ENCODE measurements at places on chromosomes 6 and 20.
A peak's percentile ranks its signal among the peaks of the same experiment; 100 is the strongest.

- no peak for DNase-seq
Observed at GRCh38 chr20:35888657-35889056, 65.6 kb downstream of the SCAND1 start.

DNA sequence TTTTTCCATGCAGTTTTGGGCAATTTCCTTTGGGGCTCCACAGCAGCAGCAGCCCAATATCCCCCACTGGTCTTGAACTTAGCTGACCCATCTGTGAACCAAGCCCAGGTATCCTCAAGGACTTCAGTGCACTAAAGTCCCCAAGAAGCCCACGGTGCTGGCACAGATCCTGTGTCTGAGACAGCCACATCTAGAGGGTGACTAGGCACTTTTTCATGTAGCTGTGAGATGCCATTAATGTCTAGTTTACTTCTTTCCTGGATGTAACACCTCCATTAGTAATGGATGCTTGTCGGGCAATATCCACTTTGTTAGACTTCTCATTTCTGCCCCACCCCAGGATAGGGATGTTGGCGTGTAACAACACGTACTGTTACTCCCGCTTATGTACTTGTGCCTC, 176.2 kb upstream of the PROKR2 start:
- no peak for DNase-seq

- peak; percentile 75 for DNase-seq
Observed at GRCh38 chr6:26554697-26555504, 16.7 kb downstream of the HMGN4 start.

DNA sequence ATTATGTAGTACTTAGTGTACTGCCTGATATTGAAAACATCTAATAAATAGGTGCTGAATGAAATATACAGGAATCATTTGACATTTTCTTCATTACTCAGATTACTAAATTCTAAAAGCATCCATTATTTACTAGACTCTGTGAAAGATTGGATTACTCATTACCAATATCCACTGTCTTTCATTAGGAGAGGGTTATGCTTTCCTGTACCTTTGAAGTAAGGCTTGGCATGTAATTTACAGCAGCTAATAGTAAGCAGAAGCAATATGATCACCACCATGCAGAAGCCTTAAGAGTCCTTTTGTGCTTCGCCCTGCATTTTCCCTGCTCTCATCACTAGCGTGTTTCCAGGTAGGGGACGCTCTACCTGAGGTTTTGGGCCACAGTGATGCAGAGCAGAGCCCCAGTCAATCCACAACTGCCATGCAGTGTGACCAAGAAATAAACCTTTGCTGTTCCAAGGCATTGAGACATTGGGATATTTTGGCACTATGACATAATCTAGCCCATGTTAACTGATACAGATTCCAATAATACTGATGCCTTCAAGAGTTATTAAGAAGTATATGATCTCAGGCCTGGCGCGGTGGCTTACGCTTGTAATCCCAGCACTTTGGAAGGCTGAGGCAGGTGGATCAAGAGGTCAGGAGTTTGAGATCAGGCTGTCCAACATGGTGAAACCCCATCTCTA, 502.8 kb upstream of the MARCKS start:
- no peak for DNase-seq

GRCh38 chr6:13924949-13925881, at the start of gene RNF182:
TSS of gene RNF182 (plus strand) at chr6:13924952. CDS start at chr6:13977120, 52,168 bp downstream.
- no peak for DNase-seq

- DNase-seq: no peak
Observed at GRCh38 chr6:19434065-19434464, 403.1 kb upstream of the ID4 start.

- peak; percentile 75 for DNase-seq
Observed at GRCh38 chr20:11432407-11432806, 485.3 kb upstream of the BTBD3 start.

DNA sequence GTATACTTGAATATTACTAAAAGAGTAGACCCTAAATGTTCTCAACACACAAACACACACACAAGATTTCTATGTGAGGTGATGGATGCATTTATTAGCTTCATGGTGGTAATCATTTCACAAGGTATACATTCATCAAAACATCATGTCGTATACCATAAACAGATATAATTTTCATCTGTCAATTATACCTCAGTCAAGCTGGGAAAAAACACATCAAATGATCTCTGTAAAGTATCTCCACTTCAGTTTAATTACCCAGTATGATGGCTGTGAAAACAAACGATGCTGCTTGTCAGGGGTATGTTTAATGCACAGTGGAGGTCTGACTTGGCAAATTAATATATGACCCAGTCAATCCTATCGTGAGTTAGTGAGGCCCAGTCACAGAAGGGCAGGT, 157.2 kb downstream of the MTFR2 start:
- no peak for DNase-seq

DNA sequence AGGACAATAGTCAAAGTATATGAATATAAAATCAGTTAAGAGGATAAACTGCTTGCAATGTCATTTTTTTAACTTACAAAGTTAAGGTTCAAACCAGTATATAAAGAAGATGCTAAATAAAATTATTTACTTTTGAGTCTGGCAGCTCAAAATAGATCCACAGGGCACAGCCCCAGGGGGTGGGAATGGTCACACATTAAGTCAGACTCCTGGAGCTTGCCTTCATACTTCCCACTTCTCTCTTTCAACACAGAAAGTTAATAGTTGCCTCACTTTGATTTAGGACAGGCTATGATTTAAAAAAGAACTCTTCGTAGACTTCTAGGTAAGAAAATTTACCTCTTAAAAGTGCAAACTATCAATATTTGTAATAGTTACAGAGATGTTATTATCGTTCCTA, 158.3 kb upstream of the RUNX2 start:
- DNase-seq: no peak

DNA sequence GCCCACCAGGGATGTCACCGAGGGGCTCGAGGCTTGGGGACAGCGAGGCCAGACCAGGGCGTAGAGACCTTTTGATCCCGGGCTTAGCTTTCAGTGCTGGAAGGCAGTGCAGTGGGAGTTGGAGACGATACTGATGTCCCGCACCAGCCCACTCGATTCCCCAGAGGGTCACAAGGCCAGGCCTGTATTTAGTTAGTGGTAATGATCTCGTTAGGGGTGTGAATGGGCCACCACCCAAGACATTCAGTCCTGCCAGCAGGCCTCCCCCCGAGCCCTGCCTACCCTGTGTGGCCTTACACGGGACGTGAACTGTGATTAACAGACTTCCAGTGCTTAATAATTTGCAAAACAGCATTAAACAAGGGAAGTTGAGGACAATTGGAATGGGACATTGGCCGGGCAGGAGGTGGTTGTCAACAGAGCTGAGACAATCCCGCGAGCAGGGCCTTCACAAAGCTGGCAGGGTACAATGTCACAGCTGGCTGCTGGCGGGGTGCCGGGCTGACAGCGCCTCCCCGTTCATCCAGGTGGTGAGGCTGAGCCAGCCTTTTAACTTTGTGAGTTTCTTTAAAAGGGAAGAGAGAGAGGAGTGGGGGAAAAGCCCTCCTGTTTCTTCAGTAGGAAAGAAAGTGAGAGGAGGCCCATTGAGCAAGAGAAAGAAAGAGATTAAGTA, 175.3 kb upstream of the RALGAPA2 start:
- no peak for DNase-seq

DNA sequence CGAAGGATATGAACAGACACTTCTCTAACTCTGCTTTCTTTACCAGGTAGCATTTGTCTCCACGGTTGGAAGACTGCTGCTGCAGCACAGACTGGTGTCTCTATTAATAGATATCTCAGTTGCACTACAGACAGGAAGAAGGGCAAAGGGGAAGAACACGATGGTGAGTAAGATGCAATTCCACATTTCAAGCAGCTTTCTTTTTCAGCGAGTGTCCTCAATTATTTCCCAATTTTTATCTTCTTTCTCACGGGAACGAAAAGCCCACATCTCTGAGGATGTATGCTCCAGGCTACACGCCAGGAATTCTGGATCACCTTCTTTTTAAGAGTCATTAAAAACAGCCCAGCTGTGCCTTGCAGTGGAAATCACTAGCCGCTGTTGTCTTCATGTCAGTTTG, 311.6 kb upstream of the ECI2 start:
- peak; percentile 80 for DNase-seq

DNA sequence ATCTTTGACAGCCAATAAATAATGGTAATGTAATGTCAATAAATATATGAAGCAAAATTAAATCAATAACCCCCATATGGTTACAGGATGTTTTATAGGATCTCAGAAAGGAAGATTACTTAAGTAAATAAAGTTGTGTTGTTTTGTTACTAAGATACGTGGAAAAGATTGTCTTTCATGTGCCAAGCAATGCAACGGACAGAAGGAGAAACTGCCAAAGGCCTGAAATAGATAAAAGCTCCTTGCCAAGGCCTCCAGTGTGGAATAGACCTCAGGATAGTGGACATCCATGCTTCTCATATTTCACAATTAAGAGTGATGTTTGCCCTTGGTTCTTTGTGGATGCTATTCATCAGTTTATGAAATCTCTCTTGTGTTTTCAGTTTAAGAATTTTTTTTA, 16.4 kb upstream of the FNDC1 start:
- no peak for DNase-seq

DNA sequence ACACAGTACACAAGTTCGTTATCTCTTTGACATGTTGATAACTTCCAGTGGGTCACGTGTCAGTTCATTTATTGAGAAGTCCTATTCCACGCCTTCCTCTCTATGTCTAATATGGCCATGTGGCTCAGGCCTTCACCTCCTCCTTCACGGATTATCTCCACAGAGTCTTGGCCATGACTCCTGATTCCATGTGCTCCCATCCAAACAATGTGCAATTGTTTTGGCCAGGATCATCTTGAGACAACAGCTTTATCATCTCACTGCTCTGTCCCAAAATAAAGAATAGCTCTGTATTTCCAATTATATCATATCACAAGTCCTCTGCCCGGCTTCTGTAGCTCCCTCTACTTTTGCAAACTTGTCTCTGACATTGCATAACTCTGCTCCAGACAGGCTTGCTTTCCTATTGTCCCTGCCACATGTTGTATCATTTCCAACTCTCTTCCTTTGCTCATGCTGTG, 11.1 kb upstream of the TXNDC5 start:
- no peak for DNase-seq

DNA sequence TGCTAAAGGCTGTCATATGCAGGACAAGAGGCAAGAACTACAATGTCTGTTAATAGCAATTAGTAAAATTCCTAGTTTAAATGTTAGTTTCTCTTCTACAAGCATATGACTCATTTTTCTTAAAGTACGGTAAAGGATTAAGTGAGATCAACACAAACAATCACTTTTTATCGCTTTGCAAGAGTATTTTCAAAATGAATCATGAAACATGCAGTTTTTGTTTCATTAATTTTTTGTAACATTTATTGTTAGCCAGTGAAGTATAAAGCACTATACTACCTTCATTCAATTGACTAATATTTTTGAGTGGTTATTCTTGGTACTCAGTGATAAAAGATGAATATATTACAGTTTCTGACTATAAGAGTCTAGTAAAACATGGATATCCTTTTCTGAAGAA, 138.6 kb downstream of the AHI1 start:
- peak; percentile 67 for DNase-seq

GRCh38 chr6:153210083-153210482, 79.0 kb upstream of the RGS17 start:
- DNase-seq: peak; percentile 40

GRCh38 chr6:6997263-6998193, 110.2 kb upstream of the RREB1 start:
- no peak for DNase-seq

DNA sequence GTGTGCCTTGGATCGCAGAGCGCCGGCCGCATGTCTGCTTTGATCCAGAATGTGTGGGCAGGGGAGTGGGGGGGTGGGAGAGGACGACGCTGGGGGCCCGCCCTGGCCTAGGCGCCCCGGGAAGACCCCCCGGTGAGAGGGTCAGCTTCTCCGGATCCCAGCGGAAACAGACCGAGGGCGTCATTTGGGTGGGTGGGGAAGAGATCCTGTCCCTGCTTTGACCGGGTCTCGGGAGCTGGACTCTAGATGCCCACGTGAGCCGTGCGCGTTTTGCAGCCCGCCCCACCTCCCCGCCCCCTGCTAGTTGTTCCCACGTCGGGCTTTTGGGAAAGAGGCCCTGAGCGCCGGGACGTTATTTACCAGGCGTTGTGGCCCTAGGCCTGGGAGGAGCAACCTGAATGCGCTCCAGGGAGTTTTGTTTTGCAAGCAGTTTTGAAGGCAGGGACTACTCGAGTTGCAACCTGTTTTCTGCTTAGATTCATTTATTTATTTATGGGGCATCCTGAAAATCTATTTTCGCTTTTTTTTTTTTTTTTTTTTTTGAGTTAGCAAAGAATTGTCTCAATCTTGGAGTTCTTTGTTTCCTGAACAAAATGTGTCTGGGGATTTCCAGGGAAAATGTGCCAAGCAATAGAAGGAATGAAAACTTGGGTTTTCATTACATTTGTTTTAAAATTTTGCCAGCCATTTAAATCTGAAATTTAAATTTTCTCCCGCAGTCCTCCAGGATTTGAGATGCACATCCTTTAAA, 1.6 kb downstream of the DSP start:
- peak; percentile 86 for DNase-seq

GRCh38 chr6:4682431-4683097, 93.6 kb upstream of the CDYL start:
- DNase-seq: no peak

DNA sequence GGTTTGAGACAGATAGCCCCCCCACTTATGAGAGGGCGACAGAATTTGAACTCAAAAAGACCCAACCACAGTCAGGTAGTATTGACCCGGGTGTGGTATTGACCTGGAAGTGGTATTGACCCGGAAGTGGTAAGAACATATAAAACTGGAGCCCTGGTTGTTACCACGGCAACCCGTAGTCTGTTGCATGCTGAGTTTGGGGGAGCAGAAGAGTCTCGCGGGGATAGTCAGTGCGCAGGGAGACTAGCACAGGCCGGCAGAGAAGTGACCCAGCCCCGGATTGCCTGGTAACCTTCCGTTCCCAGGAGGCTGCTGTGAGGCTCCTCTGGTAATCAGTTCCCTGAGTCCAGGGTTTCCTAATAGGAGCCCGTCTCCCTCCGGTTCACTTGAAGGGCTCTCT, 96.2 kb downstream of the SNX5 start:
- DNase-seq: no peak

GRCh38 chr6:22621701-22622100, 52.3 kb downstream of the HDGFL1 start:
- no peak for DNase-seq

- peak; percentile 43 for DNase-seq
Observed at GRCh38 chr6:139161169-139161568, 26.3 kb downstream of the HECA start.

DNA sequence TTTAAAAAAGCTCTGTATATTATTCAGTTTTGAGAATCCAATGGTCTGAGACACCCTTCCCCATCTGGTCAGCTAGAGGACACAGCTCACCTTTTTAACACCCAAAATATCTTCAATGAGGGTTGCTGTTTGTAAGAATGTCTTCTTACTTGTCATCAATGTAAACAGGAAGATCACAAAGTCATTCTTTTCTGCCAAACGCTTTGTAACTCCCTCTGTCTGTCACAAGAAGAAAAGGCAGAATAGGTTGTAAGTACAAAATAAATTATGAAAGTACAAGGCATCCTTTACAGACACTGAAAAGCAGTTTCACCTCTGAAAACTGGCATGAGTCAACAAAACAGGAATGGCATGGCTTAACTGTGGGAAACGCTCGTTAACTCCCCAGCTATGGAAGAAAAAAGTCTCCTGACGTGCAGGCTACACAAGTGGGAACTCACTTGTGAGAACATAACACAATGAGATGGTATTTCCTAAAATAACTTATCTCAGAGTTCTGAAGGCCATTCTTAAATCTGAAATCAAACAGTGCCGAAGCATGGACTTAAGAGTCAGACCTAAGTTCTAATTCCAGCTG, 42.7 kb downstream of the TRPC4AP start:
- peak; percentile 85 for DNase-seq

Data from EH (cell line).